ENCODE measurements at places on chromosomes 16 and 17.

DNA sequence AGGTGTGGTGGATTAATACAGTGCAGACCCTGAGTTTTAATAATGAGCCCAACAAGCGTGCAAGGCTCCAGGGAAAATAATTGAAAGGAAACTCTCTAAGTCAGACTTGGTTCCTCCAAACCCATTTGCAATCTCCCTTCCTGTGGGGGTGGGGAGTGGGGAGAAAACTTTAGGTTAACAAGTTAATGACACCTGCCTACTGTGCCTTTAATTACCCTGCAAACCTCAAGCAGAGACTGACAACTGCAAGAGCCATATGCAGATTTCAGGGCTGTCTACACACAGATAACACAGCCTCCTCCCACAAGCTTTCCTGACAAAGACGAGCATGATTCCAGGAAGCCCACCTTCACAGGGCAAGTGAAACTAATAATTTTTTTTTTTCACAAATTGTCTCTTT lies 359.3 kb downstream of the HS3ST4 start:
- no peak for DNase-seq

DNA sequence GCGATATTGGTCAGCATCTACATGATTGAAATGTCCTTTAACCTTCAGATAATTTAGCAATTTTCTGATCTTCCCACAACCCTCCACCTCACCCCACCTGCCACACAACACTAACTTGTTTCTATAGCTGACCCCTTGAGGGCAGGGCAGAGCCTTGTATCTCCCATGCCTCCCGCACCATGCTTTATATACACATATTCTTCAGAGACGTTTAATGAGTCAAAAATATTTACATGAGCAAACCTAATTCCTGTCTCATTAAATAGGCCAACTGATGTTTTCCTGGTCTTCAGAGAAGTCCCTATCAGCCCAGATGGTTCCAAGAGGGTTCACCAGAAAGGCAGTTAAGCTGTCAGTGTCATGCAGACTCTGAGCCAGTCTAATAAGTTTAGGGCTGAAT lies 6.6 kb upstream of the DHRS7C start:
- DNase-seq = no peak

DNA sequence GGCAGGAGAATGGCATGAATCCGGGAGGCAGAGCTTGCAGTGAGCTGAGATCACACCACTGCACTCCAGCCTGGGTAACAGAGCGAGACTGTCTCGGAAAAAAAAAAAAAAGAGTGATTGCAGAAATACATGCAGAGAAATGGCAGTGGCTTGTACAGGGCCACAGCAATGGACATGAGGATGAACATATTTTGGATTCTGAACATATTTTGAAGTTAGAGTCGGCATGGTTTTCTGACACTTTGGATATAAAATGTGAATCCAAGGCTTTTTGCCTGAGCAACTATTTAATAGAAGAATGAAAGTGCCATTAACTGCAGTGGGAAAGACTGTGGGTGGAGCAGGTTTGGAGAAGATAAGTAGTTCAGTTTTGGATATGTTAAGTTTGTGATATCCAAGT lies 35.8 kb downstream of the CPD start:
- DNase-seq = no peak

GRCh38 chr16:86205521-86206245 lies 304.6 kb upstream of the FOXF1 start:
- no peak for DNase-seq

DNA sequence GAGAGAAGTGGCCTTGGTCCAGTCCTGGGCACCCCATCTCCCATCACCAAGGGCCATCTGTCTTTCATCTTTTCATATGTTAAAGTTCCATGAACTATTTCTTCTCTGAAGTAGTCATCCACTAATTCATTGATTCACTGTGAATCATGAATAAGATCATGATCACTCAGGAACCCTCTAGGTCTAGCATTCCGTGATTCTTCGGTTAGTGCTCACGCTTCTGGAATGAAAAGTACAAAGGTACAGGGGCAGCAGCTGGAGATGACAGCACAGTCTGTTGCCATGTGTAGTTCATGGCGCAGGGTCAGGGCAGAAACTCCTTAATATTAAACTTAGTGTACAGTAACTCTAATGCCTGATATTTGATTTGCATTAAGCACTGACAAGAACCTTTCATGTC lies 127.1 kb downstream of the CDH13 start:
- no peak for DNase-seq

GRCh38 chr16:56634715-56635440 lies 2.4 kb downstream of the MT1M start:
- no peak for DNase-seq

DNA sequence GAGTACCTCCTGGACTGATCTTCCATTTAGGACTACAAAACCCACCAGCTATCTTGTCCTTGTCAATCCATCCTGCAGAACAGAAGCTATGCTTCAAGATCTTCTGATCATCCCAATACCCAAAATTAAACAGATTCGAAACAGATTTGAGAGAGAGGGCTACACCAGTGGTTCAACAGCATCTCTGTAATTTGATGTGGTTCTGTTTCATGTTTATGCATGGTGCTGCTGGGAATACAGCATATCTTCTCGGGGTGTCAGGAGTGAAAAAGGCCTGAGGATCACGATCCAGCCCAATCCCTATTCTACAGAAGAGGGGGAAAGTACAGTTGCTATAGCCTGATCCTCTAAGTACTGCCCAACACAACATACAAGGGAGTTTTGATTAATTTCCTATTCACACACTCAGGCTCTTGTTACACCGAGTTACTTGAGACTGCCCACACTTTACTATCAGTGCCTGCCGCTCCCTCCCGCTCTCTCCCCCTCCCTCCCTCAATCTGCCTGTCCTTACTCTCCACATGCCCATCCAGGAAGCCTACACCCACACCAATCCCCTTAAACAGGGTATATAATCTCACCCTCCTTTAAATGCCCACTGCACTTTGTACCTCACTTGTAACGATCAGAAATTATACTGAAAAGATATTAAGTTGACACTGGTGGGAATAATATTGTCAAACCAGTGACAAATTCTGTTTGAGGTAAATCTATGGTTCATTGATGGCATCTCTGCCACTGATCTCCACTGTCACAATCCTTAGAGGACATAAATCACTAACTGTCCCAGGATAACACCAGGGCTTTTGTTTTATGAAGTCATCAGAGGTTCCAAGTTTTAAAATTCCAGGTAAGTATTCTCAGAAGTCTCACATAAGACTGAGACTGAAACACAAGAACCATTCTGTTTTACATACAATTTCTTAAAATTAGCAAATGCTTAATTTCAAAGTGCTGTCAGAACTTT lies 89.3 kb upstream of the PLEKHM1 start:
- no peak for DNase-seq

DNA sequence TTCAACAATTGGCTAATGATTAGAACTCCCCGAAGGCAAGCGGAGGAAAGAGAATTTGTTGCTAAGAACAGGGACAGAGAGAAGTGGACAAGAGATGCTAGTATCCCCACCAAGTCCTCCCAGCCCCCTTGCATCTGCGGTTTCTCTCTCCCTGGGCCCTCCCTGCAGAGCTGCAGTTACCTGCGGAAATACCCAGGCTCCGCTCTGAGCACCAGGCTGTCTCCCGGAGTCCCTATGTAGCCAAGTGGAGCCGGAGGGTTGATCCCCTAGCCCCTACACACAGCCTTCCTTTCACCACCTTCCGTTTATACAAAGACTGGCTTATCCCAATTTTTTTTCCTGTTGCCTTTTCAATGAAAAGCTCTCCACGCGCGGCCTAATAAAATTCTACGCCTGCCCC lies 834.4 kb downstream of the KCNJ2 start:
- DNase-seq = no peak

DNA sequence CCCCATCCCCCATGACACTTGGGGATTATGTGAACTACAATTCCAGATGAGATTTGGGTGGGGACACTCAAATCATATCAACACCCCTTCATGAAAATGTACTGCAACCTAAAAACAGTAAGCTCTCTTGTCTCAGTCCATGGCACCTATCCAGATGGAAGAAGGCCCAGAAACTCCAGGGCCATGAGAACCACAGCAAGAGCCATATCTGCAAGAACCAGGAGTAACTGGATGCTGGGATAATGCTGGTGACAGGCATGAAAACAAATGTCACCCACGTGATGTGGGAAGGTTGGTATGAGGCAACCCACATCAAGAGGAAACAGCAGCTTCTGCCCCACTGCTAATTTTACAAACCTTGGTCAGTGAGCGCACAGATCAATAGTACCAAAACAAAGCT lies 400.1 kb upstream of the ERCC4 start:
- no peak for DNase-seq

GRCh38 chr17:65523411-65523810 lies 38.0 kb downstream of the AXIN2 start:
- DNase-seq = no peak

- DNase-seq = no peak
These were observed 804 bp downstream of the BORCS6 start for GRCh38 chr17:8189041-8189710.

DNA sequence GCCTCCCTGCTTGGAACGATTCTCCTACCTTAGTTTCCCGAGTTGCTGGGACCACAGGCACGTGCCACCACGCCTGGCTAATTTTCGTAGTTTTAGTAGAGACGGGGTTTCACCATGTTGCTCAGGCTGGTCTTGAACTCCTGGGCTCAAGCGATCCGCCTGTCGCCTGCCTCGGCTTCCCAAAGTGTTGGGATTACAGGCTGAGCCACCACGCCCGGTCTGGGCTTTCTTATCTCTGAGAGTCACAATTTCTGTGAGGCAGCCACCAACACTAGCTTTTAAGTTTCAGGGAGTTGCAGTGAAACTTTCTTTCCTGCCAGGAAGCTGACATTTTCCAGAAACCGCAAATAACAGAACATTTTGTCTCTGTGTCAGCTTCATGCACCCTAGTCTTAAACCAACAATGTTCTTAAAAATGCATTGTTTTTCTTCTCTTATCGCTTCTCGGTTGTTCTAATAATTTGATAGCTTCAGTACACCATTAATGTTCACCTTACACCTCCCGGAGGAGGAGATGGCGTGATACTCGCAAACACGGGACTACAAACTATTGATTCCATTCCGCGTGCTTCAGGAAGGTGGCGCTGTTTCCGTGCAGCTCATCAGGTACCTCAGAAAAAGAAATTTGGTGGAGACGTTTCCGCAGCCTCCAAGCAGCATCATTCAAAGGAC lies 7.4 kb upstream of the DHRS7B start:
- peak; percentile 52 for DNase-seq

DNA sequence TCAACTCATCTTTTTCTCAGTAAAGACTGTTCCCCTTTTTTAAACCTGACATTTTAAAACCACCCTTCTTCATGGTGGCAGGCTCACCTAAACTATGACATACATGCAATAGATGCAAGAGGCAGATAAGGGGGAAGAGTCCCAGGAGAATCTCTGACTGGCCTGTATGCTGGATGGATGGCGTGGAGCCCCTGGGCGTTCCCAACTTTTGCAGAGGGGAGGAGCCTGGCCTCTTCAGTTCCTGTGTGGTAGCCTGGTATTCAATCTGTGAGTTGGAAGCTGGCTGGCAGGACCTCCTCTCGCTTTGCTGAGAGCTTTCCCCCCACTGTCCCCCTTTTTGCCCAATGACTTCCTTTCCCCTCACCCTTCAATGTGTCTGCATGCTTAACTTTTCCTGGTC lies 217.6 kb upstream of the CA10 start:
- DNase-seq = no peak

GRCh38 chr16:16992975-16993765 lies 477.6 kb downstream of the XYLT1 start:
- no peak for DNase-seq

GRCh38 chr17:80804466-80804865 lies 187.2 kb upstream of the CHMP6 start:
- DNase-seq = no peak

DNA sequence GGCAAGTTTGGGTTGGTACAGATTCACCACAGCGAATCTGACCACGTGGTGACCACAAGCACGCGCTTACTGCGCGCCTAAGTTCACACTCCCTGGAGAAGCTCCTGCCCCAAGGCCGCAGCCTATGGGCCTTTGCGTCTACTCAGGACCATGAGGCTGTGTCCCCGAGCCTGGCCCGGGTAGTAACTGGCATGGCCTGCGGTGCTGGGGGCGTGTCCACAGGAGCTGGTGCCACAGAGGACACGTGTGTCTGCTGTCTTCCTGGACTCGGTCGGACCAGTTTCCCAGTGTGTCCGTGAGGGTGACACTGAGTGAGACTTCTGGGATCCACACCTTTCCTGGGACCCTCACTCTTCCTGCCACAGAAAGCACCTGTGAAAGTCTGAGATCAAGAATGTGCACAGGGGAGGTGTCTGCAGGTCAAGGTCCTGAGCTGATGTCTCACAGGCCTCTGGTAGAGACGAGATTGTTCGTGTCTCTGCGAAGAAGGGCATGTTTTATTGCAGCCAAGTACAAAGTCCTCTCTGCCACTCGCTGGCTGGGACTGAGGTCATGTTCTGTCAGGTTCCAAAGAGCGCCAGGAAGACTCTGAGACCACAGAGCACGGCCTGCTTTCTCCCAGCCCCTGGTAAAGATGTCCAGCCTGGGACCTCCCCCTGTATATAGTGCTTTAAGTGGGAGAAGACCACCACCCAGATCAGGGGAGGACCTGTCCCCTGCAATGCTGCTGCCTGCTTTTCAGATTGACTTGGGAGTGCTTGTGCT lies 25.2 kb upstream of the CAPN15 start:
- DNase-seq = no peak

DNA sequence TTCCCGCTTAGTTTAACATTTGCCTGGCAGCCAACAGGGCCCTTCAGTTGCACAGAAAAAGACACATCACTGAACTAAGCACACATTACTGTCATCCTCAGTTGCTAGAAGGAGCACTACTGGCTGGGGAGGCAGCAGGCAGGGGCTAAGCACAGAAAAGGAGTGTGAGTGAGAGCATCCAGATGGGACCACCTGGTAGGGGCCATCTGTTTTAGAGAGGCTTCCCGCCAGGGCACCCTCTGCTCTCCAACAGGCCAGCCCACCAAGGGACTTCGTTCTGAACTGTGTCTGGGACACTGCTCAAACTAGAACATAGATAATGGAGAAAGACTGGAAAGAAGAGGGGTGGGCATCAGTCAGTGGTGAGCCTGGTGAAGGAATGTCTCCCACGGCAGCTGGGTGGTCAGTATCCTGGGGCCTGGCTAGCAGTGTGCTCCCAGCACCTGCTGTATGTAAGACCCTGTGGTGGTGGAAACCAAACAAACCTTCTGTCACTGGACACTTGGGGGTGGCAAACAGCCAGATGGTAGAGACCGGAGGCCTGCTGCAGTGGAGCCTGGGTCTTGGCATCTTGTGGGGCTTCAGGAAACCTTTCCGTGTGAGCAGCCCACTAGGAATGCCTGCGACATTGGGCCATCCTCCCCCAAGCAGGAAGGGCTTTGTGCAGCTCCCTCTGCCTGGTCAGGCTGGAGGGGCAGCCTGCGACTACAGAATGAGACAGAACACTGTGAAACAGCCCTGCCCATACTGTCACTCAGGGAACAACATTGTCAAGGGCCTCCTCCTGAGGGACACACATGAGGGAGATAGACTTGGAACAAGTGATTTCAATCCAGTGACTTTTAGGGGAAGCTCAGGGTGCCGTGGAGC lies 12.8 kb upstream of the RANGRF start:
- DNase-seq = no peak

Measured in stimulated activated CD4-positive, alpha-beta T cell treated with anti-CD3 and anti-CD28 coated beads, TNF-alpha, amount 100 ng/mL, for 4 hours (primary cell).